ENCODE measurements at places on chromosomes 7 and 10.

DNA sequence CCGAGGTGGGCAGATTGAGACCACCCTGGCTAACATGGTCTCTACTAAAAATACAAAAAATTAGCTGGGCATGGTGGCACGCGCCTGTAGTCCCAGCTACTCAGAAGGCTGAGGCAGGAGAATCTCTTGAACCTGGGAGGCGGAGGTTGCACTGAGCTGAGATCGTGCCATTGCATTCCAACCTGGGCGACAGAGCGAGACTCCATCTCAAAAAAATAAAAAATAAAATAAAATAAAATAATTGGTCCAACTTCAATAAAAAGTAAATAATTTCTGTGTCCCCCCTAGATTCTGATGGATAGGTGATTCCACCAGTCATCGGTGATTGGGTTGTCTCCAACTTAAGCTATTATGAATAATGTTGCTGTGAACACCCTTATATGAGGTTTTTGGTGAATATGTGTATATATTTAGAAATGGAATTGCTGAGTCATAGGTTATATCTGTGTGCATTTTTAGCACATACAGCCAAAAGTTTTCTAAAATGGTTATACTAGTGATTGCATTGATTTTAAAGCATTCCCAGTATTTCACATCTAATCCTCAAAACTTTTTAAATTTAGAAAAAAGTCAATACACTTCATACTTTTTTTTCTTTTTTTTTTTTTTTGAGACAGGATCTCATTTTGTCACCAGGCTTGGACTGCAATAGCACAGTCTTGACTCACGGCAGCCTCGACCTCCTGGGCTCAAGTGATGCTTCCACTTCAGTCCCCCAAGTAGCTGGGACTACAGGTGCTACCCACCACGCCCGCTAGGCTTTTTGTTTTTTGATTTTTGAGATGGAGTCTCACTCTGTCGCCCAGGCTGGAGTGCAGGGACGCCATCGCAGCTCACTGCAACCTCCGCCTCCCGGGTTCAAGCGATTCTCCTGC is 13.7 kb upstream of the SRPK2 start:
- DNase-seq, result peak; percentile 55

DNA sequence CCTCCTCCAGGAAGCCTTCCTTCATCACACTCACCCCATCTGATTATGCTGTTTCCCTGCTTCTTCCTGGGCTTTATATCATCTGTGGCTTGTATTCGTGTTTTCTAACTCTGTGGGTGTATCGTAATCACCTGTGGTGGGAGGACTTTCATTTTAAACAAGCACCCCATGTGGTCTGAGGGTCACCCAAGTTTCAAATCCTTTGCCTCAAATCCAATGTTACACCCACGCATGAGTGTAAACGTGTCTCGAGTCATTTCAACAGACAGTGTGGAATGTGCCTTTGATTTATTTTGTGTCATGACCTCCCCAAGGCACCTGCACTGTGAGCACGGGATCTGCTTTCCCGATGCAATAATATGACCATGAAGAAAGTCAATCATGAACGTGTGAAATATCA is 17.5 kb upstream of the LYZL2 start:
- DNase-seq, result no peak

GRCh38 chr7:142557971-142558582 is 191.2 kb upstream of the PRSS1 start:
- DNase-seq, result peak; percentile 72

GRCh38 chr7:157990881-157991250 is 596.8 kb downstream of the PTPRN2 start:
- DNase-seq, result no peak

GRCh38 chr10:132687181-132687892 is 98.6 kb downstream of the NKX6-2 start:
- DNase-seq, result no peak

GRCh38 chr10:13681528-13681927 is 94.8 kb downstream of the PRPF18 start:
- no peak for DNase-seq

DNA sequence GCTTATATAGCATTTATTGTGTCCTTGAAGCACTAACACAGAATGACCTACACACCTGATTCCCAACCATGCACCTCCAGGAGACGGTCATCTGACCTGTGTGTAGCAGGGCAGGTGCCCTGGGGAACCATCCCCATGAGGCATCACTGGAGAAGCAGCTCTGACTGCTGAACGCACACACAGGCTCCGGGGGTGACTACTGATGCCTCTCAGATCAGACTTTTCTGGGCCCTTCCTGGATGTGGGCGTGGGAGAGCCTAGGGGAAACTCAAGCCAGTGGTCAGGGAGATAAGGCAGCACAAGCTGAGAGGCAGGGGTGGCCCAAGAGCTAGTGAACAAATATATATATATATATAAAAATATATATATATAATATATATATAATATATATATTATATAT is 37.6 kb downstream of the CPXM2 start:
- DNase-seq, result no peak

DNA sequence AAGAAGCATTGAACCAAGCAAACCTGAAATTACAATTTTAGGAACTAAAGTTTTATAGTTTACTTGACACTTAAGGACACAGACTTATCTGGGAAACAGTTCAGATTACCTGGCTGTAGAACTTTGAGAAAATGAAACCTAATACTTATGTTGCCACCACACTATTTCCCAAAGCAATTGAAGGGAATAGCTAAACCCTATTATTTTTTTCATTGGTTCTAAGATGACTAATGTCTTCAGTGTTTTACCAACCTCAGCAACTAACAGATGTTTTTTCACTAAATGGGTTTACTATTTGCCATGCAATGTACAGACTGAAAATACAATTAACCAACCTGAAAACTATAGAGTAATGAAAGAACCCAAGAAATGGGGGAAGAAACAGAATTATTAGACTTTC is 689.6 kb downstream of the SORCS1 start:
- DNase-seq, result peak; percentile 26

GRCh38 chr7:75040512-75040911 is 33.1 kb downstream of the RCC1L start:
- DNase-seq, result no peak

GRCh38 chr7:1073142-1073977 is 14.6 kb upstream of the GPER1 start:
- DNase-seq, result no peak

GRCh38 chr10:5665373-5666007 is 905 bp downstream of the ASB13 start:
- DNase-seq, result no peak

DNA sequence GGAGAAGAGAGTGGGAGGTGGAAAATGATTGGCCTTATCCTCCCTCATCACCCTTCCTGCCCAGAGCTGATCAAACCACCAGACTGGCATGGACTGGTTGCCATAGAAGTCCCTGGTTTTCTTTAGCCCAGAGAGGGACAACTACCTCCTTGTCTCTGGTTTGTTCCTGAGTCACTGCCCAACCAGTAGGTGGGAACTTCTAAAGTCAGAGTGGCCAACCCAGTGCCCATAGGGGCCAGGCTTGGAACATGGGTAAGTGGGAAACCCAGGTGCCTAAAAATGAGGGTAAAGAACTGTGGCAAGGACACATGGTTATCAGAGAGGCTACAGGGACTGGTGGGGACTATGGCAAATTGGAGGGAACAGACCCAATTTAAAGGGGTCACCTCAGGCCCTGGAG is 63.8 kb downstream of the FAM241B start:
- no peak for DNase-seq

Measured in IMR-90 (cell line).